Lung microvascular endothelial cell (primary cell): ENCODE measurements at places on chromosomes 12 and 14.

DNA sequence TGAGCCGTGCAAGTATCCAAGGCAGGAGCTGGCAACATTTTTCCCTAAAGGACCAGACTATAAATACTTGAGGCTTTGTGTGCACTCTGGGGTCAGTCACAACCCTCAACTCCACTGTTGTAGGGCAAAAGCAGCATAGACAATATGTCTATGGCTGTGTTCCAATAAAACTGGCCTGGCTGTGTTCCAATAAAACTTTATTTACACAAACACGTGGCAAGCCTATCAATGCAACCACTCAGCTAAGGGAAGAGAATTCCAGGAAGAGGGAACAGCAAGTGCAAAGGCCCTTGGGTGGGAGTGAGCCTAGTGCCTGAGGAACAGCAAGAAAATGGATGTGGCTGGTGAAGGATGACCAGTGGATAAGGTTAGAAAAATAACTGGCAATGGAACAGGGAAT lies 11.3 kb upstream of the FAM181A start:
- DNase-seq = no peak

GRCh38 chr14:51539571-51540037 lies 112.1 kb upstream of the FRMD6 start:
- peak; percentile 94 for DNase-seq

- DNase-seq = no peak
These were observed 33.3 kb downstream of the NT5DC3 start for GRCh38 chr12:103807561-103808238.

GRCh38 chr12:116187151-116187511 lies 90.4 kb downstream of the MED13L start:
- DNase-seq = no peak

GRCh38 chr12:93156086-93156716 lies 221.5 kb upstream of the NUDT4 start:
- no peak for DNase-seq

- no peak for DNase-seq
These were observed 1.2 kb downstream of the PTPRO start for GRCh38 chr12:15323480-15323879.

GRCh38 chr12:4107436-4107878 lies 166.1 kb upstream of the CCND2 start:
- peak; percentile 84 for DNase-seq

DNA sequence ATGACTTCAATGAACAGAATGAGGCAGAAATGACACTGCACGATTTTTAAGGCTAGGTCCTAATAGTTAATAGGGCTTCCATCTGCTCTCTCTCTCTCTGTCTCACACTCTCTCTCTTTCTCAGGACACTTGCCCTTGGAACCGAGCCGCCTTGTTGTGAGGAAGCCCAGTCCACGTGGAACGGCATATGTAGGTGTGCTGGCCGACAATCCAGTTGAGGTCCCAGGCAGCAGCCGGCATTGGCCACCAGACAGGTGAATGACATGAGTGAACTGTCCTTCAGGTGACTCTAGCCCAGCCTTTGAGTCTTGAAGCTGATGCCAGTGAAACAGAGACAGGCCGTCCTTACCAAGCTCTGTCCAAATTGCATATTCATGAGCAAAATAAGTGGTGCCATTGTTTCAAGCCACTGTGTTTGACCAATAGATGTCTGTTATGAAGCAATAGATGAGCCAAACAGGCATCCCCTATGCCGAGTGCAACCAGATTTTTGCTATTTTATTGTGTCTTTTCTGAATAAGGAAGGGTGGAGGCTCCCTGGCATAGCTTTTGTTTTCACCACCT lies 217.5 kb upstream of the LHX5 start:
- no peak for DNase-seq

GRCh38 chr12:95623554-95624170 lies 72.4 kb upstream of the USP44 start:
- peak; percentile 85 for DNase-seq

DNA sequence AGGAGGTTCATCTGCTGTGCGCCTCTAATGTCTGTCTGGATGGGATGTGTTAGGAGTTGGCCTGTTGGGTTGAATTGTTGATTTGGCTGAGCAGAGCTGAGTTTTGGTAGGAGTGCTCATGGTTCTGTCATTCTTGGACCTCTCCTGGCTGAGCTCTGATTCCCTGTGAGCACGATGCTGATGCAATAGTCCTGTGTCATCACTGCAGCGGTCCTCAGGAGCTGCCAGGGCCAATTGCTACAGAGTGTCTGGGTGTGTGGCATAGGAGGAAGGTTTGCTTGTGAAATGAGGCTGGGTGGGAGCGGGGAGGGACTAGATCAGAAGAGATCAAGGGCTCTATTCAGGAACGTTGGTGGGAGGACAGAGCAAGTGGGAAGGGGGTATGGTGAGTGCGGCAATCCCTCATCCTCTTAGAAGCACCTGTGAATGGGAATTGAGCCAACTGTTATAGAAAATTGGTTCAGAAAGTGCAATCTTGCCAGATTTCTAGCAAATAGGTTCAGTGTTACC lies 21.2 kb downstream of the PEX5 start:
- no peak for DNase-seq

GRCh38 chr12:111434680-111435338 lies 29.1 kb downstream of the SH2B3 start:
- DNase-seq = peak; percentile 90

DNA sequence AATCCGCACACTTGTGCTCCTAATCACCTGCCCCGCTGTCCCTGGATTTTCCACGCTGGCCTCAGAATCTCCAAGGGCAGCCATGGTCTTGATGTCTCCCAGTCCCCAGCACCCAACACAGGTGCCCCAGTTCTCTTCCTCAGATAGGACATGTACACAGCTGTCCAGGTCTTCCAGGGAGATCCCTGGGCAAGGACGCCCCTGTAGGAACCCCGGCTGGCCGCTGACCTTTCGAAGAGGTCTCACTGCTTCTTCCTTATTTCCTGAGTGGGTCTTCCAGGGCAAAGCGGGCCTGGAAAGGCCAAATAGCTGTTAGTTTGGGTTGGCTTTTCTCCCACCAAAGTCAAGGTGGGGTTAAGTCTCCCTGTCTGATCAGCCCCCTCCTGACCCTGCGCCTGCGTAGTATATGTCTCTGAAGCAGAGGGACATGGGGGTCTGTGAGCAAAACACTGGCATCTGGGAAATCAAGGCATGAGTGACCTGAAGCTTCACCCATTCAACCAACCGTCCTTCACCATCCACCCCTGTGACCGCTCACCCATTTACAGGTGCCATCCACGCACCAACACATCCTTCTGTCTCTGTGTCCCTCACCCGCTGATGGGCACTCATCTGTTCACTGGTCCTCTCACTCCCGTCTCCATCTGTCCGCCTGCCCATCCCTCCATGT lies 4.6 kb downstream of the BEGAIN start:
- no peak for DNase-seq

- peak; percentile 90 for DNase-seq
These were observed 1.8 kb downstream of the FLRT2 start for GRCh38 chr14:85531587-85532373.

DNA sequence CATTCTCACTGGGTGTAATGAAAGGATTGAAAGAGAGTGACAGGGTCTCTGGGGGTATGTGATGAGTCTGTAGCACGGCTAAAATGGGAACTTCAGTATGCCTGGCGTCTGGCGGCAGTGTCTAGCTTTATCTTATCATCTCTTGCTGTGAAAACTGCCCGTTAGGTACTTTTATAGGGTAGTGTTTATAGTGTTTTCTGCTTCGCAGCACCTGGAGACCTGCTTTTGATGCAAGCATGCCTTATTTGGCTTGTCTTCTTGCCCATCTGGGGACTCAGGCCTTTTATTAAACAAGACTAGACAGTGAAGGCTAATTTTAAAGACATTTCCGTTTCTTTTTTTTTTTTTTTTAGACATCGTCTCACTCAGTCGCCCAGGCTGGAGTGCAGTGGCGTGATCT lies 36.3 kb upstream of the ALDH2 start:
- no peak for DNase-seq

- DNase-seq = no peak
These were observed 5.6 kb downstream of the MARCHF9 start for GRCh38 chr12:57760347-57760982.

GRCh38 chr12:114477989-114478395 lies 72.0 kb upstream of the TBX5 start:
- DNase-seq = no peak

DNA sequence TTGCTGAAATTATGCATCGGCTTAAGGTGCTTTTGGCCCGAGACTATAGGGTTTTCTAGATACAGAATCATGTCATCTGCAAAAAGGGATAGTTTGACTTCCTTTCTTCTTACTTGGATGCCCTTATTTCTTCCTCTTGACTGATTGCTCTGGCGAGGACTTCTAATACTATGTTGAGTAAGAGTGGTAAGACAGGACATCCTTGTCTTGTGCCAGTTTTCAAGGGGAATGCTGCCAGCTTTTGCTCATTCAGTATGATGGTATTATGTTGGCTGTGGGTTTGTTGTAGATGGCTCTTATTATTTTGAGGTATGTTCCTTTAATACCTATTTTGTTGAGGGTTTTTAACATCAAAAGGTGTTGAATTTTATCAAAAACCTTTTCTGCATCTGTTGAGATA lies 8.3 kb downstream of the BMAL2 start:
- peak; percentile 25 for DNase-seq

DNA sequence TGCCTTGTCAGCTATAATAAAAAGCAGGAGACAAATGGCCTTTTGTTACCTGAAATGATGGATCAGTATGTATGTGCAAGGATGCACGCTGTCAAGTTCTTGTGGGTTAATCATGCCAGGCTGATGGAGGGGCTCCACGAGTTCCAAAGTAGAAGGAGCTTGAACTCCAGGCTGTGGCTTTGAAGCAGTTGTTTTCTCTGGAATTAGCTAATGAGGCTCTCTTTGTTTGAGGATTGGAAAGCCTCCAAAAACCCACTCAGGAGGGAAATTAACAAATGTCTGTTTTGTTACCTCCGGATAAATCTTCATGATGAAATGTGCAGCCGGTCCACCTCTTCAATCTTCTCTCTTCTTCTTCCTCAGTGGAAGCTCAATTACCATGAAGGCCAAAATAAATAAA lies 605.5 kb downstream of the DIO2 start:
- DNase-seq = no peak

- DNase-seq = no peak
These were observed 686.2 kb upstream of the TBX3 start for GRCh38 chr12:115370207-115370606.

- DNase-seq = no peak
These were observed 54.7 kb upstream of the OTOGL start for GRCh38 chr12:80044694-80045046.

DNA sequence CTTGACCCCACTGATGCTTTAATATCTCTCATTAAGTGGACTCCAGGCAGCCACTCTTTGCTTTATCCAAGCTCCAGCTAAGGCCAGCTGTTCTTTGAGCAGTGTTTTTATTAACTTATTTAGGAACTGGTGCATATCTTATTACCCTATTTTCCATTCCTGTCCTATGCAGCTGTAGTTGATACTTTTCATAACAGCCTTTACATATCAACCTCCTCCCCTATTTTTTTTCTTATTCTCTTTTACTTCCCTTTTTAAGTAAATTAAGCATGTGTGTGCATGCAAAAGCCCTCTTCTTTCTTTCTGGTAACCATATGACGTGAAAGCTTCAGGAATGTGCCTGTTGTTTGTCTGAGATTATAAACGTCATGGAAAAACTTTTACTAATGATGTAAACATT lies 121.2 kb downstream of the PTPRQ start:
- DNase-seq = no peak

DNA sequence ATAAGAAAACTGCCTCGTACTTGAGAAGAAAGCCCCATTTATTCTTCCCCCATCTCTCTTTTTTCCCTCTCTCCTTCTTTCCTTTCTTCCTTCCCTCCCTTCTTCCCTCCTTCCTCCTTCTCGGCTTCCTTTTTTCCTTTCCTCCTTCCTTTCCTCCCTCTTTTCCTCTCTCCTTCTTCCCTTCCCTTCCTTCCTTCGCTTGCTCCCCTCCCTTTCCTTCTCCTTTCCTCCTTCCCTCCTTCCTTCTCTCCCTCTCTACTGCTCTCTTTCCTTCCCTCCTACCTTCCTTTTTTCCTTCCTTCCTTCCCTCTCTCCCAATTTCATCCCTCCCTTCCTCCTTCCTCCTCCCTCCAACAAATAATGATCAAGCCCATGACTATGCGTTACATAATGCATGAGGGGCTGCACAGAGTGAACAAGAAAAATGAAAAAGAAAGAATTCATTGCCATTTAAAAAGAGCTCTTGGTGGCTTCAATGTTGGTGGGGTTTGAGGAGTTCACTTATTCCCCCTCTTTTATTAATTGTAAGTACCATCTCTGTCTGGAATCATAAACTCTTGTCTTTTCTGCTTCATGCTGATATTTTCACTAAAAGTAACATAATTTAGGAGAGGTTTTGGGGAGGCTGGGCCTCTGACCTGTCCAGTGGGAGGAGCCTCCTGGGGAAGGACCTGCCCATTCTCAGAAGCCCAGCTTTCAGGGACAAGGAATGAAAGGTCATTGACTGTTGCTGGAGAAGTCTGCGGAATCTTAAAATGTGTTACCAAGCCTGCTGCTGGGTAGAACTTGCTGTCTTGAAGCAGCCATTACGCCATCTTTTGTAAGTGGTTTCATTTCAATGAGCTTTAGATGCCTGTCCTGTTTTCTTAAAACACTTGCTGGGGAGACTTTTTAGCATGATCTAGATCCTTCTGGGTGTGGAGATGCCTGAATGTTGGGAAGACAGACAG lies 144.3 kb downstream of the CHST11 start:
- DNase-seq = no peak

DNA sequence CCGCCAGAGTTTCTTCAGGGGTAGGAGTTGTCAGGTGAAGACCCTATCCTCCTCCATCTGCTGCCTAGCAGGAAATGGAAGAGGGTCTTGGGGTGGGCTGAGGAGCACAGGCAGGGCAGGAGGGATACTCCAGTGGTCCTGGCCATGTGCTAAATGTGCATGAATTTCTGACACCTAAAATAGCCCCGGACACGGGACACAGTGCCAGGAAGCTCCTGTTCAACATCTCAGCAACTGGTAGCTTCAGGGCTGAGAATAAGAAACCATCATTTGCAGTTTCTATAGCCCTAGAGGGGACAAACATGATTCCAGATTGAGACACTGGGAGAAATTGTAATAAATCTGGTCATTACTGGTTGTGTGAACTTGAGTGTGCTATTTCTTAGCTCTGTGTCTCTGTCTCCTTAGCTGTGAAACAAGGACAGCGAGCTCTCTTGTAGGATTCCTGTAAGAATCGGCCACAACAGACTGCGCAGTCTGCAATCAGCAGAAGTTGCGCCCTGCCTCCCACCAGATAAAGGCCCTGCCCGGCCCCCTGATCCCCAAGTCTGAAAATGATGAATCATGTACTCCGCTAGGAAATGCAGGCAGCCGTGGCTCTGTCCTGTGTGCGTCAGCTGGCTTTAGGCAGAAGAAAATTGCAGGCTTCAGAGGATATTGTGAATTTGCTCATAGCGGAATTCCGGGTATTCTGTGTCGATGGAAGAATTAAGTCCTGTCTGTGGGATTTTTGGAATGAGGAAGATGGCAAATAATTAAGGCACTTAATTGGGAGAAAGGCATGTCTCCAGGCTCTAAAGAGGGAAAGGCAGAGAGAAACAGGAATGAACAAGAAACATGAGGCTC lies 35.2 kb upstream of the MEG3 start:
- DNase-seq = peak; percentile 17

GRCh38 chr12:117096501-117097042 lies 2.6 kb downstream of the TESC start:
- no peak for DNase-seq
